ENCODE measurements at places on chromosomes 2 and 18.

DNA sequence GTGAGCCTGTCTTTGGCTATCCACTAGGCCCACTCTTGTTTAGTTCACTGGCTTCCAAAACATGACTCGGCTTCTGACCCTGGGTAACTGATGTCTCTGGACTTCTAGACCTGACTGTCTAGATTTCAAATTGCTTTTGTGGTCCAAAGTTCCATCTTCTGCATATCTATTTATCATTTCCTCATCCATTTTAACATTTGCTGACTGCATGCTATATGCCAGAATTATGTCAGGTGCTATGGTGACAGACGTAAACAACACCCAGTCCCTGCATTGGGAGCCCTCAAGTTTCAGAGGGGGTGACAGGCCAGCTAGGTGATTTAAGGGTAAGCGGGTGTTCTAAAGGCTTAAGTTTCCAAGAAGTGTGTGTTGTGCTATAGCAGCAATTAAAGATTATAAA is 140.9 kb downstream of the PIEZO2 start:
- DNase-seq, result no peak

DNA sequence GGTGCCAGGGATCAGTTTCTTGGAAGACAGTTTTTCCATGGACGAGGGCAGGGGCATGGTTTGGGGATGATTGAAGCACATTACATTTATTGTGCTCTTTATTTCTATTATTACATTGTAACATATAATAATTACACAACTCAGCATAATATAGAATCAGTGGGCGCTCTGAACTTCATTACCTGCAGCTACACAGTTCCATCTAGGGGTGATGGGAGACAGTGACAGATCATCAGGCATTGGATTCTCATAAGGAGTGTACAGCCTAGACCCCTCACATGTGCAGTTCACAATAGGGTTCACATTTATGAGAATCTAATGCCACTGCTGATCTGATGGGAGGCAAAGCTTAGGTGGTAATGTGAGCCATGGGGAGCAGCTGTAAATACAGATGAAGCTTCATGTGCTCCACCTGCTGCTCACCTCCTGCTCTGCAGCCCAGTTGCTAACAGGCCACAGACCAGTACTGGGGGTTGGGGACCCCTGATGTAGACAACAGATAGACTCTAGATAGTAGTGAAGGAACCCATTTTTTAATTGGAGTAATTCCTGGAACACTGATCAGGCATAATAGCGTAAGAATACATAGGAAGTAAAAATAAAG is 41.5 kb upstream of the MC4R start:
- peak; percentile 70 for DNase-seq

DNA sequence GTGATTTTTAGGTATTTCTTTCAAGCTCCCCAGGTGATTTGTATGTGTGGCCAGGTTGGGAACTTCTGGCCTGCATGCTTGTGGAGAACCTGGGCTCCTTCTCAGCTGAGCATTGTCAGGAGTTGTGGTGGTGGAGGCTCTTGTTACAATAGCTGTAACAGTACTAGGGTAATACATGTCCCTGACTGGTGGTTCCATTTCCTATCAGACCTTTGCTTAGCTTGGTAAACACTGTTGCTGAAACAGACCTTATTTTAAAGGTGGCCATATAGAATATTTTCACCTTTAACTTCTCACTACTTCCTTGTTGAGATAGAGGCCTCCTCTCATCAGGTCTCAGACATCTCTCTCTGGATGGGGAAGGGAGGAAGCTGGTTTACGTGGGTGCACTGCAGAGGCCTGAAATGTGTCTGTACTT is 79.2 kb downstream of the SETBP1 start:
- no peak for DNase-seq

DNA sequence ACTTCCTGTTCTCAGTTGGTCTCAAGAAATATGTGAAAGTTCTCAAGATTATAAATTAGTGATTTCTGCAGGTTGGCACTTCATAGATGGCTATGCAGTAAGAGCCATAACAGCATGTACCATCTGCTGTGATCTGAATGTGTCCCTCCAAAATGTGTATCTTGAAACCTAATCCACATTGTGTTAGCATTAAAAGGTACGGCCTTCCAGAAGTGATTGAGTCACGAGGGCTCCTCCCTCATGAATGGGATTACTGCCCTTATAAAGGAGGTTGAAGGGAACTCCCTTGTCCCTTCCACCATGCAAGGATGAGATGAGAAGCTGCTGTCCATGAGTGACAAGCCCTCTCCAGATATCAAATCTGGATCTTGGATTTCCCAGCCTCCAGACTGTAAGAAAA is 45.0 kb downstream of the METTL4 start:
- no peak for DNase-seq

DNA sequence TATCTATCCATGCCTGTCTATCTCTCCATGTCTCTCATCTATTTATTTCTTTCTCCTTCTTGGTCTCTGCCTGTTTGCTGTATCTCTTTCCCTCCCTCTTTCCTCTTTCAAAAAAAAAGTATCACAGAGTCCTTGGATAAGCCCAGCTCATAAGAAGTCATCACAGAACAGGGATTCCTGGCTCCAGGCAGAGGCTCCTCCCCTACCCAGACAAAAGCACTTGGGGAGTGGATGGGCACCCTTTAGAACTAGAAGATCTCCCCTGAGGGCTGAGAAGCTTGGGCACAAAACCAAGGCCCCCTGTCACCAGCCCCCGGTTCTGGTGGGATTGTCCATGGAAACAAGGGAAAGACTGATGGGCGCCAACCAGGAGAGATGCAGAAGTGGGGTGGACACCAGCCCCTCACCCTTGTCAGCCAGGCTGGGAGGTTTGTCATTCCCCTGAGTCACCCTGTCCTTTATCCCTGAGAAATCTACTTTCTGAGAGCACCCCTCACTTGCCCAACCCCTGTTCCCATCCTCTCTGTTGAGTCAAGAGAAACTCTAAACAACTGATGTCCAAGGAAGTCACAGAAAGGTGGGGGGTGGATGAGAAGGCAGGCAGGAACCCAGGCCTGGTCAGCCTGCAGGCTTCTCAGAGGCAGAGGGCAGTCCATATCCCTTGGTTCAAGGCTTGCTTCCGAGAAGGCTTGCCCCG is 127.1 kb downstream of the TNS1 start:
- no peak for DNase-seq

DNA sequence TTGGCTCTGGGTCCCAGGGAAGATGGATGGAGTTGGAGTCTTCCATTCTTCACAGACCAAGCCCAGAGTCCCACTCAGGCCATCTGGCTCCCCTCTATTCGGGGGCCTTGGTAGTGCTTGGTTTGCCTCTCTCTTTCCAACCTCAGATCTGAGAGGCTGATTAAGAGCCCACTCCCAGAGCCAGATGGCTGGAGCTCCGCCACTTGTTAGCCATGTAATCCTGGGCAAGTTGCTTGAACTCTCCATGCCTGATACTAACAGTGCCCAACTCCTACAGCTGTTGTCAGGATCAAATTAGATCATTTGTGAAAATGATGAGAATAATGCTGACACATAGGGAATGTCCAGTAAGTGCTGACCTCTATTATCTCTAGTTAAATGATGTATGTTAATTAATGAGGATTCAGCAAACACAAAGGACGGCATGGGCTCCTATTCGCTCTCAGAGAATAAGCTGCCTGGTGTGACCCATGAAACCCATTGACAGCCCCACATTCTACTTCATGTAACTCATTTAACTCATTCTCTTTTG is 46.6 kb upstream of the SLC14A1 start:
- DNase-seq, result no peak

- DNase-seq, result no peak
Measured at GRCh38 chr2:235577404-235578330, 83.8 kb downstream of the AGAP1 start.

DNA sequence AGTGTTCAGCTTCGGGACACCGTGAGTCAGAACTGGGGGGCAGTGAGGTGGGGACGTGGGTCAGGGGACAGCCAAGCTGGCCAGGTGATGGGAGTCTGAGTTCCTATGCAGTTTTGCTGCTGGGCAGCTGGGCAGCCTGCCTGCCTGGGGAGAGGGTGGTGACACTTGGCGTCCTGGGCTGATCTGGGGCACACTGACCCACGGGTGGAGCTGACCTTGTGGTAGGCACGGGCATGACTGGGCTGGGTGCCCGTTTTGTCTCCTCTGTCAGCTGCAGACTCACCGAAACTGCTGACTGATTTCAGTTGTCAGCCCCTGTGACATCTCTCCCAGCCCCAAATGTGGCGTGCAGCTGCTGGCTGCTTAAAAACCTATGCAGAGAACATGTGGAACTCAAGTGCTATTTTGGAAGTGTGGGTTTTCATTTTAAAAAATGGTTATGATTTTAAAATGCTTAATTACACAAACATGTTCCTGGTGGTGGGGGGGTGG is 32.6 kb upstream of the E2F6 start:
- no peak for DNase-seq

DNA sequence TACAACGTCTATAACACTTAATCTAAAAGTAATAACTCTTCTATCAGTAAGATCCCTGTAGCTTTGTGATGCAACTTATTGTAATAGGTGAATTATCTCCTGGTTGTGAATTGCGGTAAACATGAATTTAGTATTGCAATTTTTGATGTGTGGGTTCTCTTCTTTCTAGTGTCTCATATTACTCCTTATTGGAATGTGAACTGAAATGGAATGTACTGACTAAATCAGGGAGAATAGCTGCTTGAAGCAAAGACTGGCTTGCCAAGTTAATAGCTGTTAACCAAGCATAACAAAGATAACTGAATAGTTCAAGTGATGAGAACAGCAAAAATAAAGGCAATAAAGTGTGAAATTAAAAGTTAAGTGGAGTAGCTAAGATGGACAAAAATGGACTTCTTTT is 60.5 kb upstream of the TFPI start:
- DNase-seq, result no peak

GRCh38 chr2:224098481-224099230 is 59.6 kb upstream of the SERPINE2 start:
- no peak for DNase-seq

DNA sequence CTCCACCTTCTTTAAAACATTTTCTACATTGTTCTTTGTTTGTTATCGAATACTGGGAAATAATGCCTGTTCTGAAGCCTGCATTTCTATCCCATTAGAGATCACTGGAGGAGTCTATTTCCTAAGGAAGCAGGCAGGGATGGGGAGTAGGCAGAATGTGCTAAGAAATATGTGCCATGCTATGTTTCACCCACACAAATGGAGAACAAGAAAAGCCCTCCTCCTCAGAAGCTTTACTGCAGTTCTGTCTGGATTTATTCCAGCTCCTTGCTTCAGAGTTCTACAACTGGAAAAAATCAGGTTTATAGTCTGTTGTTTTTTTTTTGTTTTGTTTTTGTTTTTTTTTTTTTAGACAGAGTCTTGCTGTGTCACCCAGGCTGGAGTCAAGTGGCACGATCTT is 825.1 kb downstream of the SLC4A3 start:
- DNase-seq, result no peak

DNA sequence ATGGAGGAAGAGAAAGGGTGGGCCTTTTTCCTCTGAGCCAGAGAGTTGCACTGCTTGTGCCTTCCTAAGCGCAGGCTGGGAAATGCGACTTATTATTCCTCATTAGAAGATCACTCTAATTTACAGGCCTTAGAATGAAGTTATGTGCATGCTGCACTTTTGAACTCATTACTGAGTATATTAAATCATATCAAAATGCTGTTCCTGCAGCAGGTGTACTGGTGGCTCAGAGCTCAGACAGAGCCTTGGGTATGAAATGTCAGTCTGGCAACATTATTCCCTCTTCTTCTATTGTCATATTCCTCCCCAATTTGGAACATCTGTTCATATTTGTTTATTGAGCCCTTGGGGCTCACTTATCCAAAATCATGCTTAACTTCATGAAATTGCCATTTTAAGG is 85.5 kb downstream of the ADCYAP1 start:
- no peak for DNase-seq

- DNase-seq, result no peak
Measured at GRCh38 chr18:11500153-11501122, 109.0 kb upstream of the SLC35G4 start.

- no peak for DNase-seq
Measured at GRCh38 chr2:199946836-199947235, 8.5 kb downstream of the TYW5 start.

DNA sequence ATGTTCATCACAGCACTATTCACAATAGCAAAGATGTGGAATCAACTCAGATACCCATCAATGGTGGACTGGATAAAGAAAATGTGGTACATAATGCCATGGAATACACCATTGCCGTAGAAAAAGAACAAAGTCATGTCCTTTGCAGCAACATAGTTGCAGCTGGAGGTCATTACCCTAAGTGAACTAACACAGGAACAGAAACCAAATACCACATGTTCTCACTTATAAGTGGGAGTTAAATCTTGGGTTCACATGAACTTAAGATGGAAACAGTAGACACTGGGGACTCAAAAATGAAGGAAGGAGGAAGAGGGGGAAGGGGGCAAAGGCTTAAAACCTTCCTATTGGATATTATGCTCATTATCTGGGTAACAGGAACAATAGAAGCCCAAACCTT is 228.1 kb upstream of the RAB6C start:
- no peak for DNase-seq

GRCh38 chr2:217184242-217184641 is 324.4 kb upstream of the TNP1 start:
- DNase-seq, result no peak

DNA sequence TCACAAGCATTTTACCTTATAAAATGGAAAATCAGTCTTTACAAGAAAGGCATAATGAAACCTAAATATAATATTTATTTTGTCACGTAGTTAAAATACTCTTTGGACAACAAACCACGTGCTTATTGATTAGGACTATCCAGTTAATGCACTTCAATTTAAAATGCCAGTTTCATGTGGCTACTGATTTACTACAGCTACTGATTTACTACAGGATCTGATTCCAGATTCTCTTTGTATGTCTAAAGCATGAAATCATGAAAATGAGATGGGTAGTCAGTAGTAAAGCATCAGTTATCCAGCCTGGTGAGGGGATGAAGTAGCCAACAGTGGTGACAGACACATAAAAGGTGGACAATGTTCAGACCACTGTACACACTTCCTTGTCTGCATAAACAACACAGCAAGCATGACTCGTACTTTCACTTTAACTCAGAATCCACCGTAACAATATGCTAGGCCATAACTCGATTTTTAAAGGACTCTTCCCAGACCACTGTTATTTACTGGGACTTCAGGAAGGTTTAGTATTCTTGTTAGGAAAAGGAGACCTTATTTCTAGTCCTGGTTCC is 24.9 kb downstream of the ACAA2 start:
- no peak for DNase-seq

GRCh38 chr18:37565977-37566478 is 430 bp upstream of the CELF4 start:
- peak; percentile 77 for DNase-seq

- DNase-seq, result no peak
Measured at GRCh38 chr18:35121531-35121930, 80.3 kb downstream of the MAPRE2 start.

DNA sequence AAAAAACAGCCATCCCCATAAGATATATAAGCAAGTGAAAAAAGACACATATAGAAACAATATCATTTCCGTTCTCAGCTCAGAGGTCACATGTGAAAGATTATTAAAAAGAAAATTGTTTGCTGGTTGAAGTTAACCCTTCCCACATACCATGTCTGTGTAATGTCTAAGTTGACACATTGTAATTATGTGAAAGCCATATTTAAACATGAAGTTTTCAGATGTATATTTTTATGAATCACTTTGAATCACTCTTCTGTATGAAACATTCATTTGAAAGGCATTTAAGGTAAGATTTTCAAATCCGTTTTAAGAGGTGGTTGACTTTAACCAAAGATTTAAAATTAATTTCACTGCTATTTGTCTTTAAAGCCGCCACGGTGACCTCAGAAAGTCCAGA is 441.9 kb downstream of the RND3 start:
- DNase-seq, result no peak

GRCh38 chr2:153770359-153770991 is 101.2 kb upstream of the GALNT13 start:
- peak; percentile 26 for DNase-seq

- DNase-seq, result no peak
Measured at GRCh38 chr2:101151859-101152271, 683 bp upstream of the TBC1D8 start.
